Suppressor macrophage treated with lipopolysaccharide for 4 hours (primary cell): ENCODE measurements at places on chromosomes 4 and X.

DNA sequence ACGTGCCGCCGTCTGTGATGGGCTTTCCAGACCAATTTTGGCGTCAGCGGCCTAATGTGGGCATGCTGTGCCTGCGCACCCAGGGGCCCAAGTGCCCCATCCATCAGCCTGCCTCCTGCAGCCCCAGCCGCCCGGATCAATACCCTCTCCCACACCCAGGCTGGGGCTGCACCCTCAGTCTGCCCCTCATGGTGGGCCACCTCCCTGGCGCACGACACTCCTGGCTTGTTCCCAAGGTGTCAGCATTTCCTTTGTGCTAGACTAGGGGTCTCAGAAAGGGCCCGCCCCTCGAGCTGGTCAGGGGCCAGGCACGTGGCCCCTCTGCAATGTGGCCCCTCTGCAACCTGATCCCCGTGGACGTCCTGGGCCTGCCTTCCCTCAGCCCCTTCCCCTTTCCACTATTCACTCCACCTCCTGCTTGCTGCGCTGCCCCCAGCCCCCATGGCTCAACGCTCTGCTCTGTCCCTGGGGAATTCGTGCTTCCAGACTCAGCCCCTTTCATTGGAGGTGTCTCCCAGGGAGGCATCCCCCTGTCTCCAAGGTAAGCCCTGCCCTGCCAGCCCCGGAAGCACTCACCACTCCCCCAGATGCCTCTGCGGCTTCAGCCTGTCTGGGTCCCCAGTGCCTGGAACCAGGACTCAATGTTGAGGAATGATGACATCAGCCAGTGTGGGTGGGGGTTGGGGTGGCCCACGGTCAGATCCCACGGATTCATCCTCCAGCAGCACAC, 130.8 kb downstream of the HMX1 start:
- DNase-seq = no peak

DNA sequence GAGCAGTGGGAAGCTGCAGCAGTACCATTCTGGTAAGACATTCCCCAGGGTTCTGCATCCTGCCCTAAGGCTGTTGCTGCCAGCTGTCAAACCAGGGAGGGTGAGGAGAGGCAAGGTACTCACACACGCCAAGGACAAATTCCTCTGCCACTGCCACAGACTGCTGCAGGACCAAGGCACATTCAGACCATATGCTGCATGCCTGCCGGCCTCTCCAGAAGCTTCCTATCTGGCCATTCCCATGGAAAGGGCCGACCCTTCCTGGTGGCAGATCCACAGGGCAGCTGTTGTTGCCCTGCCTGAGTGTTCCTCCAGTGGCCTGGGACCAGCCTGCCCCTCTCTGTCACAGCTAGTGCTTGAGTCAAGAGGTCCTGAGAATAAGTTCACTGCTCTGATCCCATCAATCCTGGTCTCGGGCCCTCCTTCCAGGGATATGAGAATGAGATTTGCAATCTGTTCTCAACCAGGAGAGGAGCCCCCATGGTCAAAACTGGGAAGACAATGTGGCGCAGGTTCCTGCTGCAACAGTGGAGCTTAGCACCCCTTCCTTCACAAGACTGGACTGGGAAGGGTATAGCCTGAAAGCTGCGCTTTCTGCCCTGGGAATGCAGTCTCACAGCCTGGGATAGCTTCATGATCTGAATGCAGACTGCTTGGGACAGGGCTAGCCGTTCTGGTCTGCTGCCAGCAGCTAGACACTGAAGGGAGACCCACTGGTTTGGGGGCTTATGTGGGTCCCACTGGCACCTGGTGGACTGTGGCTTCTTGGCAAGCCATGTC, 342.5 kb upstream of the NDST3 start:
- DNase-seq = no peak

DNA sequence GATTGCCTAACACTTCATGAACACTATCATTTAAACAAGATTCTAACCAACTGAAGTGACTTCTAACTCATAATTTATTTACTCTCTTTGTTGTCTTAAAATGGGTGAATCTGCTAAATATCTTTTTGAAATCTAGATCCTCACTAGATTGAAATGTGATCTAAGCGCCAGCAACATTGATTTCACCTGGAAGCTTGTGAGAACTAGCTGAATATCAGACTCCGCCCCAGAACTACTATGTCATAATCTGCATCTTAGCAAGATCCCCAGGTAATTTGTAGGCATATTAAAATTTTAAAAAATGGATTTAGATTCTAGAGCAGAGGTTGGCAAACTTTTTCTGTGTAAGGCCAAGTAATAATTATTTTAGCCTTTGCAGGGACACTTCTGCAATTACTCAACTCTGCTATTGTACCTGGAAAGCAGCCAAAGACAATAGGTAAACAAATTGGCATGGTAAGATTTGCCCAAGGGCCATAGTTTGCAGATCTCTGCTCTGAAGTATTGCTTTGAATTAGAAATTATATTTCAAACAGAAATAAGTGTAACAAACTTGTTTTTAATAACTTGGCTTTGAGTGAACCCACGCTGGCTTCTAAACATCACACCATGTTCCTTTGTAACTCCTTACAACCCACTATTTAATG, 121.5 kb downstream of the REELD1 start:
- no peak for DNase-seq

- no peak for DNase-seq
Observed at GRCh38 chrX:151789179-151789800, 54.7 kb downstream of the CNGA2 start.

DNA sequence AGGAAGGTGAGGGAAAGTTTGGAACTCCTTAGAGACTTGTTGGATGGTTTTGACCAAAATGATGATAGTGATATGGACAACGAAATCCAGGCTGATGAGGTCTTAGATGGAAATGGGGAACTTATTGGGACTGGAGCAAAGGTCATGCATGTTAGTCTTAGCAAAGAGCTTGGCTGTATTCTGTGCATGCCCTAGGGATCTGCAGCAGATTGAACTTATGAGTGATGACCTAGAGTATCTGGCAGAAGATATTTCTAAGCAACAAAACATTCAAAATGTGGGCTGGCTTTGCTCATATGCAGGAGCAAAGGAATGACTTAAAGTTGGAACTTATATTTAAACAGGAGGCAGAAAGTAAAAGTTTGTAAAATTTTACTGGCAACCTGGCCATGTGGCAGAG, 489.3 kb upstream of the DIPK2B start:
- DNase-seq = no peak

GRCh38 chr4:121824950-121825349, 1.3 kb upstream of the CCNA2 start:
- DNase-seq = no peak

DNA sequence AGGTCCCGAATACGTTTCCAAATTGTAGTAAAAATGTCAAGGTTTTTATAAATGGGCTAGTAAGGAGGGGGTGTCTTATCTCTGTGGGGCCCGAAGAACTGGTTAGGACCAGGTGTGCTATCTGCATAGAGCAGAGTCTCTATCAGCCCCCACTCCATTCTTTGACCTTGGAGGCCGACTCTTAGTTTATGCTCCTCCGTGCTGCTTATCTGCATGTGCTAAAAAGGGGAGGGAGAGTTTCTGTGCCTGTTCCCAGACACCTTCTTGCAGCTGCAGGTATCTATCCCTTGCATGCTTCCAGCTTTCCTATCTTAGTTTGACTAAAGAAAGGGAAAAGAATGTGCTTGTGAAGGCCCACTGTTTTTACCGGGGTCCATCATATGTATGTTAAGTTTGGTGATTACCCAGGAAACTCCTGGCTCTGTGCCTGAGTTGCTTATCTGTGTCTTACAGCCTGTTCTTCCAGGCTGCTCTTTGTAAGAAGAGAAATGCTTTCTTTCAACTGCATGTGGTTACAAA, 28.6 kb upstream of the NAF1 start:
- no peak for DNase-seq

DNA sequence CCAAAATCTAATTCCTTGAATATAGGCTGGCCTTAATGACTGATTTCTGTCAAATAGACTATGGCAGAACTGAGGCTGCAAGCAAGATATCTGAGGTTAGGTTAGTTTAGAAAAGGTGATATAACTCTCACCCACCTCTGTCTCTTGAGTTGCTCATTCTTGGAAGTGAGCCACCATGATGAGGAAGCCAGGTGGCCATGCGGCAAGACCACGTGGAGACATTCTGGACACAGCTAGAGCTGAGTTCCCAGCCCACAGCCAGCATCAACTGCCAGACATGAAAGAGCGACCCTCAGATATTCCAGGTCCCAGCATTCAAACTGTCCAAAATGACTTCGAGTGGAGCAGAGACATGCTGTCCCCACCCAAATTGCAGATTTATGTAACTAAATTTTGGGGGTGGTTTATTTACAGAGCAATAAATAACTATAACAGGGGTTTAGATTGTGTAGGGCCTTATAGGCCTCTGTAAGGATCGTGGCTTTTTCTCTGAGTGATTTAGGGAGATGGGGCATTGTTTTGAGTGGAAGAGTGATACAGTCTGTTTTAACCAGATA, 33.7 kb downstream of the USP53 start:
- DNase-seq = no peak
